ENCODE measurements at places on chromosomes 1 and 21. TPM values are rescaled to one million over a fixed set of nuclear protein-coding genes. Genes with fewer than 3 reads are reported as not detected.

Gene ANGPTL1
- total RNA-seq, result 206 TPM

Gene RYR2
- 29.8 TPM for total RNA-seq

DNA sequence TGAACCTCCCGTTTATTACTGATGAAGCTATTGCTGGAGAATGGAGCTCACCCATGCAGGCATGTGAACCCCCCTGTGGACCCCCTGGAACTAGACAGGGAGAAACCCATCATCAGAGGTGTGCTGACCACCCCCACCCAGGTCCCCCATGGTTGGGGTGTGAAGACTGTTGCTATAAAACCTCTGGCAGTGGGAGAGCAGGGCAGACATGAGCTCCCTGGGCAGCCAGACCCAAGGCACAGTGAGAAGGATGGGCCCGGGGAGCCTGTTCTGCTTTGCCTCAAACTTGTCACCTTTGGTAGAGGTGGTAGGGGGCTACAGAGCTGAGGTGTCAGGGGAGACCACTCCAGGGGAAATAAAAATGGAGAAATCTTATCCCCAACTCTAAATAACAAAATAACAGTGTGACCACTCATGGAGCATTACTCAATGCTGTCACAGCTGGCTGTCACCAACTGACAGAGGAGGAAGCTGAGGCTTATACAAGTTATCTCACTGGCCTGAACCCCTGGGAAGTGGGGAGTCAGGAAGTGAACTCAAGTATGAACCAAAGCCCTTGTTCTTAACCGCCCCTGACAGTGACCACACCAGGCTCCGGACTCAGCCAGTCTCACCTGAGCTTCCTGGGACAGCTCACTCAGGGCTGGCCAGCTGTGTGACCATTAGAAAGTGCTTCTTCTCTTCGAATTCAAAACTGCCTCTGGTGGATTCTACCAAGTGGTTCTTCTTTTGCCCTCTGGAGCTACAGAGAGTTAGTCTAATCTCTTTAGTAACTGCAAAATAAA, 698.8 kb downstream of the MATN1 start:
- no peak overlapping the region for H3K27ac ChIP-seq
- no peaks in the 10 kb centered on the region for H3K27me3 ChIP-seq
- DNase-seq, result no peak

DNA sequence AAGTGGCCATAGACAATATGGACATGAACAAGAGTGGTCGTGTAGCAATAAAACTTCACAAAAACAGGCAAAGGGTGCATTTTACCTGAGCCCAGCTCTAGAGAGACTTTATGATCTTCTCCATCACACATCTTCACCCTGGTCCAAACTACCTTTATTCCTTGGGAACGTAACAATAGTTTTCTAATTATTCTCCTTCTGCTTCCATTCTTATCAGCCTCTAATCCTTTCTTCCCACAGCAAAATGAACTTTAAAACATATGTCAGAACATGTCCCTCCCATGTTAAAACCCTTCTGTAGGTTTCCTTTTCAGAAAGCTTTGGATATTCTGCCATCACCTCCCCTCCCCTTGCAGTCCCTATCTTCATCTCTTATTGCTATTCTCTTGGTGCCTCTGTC, 395.2 kb upstream of the PLXNA2 start:
- no peak overlapping the region for H3K4me3 ChIP-seq
- H3K27me3 ChIP-seq, result no peaks in the 10 kb centered on the region
- DNase-seq, result peak; percentile 55
- no peaks in the 10 kb centered on the region for H3K4me1 ChIP-seq

GRCh38 chr1:10399444-10399941, 629 bp downstream of the PGD start:
- no peak for DNase-seq
- H3K4me1 ChIP-seq, result peaks cover 38% of the 10 kb centered on the region
- peak overlapping the region; percentile 84 for H3K27ac ChIP-seq

DNA sequence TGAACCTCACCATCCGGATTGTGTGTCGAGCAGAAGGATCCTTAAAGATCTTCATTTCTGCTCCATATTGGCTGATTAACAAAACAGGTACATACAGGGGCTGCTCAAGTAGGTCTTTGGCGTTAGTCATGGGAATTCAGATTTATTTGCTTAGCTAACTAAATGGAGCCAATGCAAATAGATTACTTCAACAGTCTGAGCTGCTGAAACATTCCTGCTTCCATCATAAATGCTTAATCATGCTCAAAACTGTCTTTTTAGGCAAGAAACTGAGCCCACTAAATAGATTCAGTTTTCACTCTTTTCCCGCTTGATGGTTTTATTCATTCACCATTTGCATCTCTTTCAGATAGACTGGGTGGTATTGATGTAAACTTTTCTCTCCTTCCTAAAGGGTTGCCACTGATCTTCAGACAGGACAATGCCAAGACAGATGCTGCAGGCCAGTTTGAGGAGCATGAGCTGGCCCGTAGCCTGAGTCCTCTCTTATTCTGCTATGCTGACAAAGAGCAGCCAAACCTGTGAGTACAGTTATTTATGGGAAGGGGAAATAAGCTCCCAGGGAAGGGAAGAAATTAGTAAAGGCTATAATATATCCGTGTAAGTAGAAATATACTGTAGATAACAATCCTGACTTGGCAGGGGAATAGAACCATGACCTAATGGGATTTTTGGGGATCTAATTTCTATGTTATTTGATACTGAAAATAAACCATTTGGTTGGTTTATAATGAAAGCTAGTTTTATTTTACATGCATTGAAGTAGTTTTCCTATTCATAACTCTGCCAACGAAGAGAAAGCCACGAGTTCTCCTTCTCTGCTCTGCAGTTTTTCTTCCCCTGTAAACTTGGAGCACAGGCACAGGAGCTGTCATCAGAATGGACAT, 126.4 kb downstream of the VPS13D start:
- H3K27ac ChIP-seq, result peak overlapping the region; percentile 45
- no peaks in the 10 kb centered on the region for H3K27me3 ChIP-seq
- no peak for DNase-seq
- H3K4me3 ChIP-seq, result no peak overlapping the region
- peaks cover 30% of the 10 kb centered on the region for H3K4me1 ChIP-seq

Gene NUP210L
- total RNA-seq, result not detected

DNA sequence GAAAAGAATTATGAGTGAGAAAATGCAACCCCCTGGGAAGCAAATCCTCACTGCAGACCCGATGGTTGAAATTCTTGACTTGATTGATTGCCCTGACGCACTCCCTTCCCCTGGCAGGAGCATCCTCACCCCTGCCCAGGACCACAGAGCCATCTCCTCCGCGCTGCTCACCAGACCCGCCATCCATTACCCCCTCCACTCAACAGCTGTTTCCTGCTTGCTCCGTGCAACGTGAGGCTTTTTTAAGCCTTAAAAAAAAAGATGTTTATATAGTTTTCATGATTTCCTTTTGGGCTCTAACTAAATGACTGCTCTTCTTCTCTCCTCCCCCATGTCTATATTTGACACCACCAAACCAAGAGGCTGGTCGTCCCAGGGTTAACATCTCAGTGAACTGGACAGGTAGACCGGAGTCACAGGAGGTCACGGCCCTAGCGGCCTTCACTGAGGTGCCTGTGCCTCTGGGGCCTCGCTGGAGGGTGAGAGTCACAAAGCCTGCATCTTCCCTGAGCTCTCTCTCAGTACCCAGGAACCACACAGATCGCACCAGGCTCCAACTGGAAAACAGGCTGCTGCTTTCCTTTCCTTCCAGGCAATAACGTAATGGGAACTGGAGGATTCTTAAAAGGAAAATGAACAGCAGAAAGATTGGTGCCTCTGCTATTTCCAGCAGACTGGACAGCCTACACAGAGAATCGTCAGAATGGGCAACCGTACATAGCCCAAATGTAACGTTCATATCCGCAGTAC, 49.8 kb downstream of the ZBTB18 start:
- H3K4me3 ChIP-seq, result no peak overlapping the region
- peaks cover 8% of the 10 kb centered on the region for H3K4me1 ChIP-seq
- no peak overlapping the region for H3K27ac ChIP-seq
- no peaks in the 10 kb centered on the region for H3K36me3 ChIP-seq

- no peaks in the 10 kb centered on the region for H3K27me3 ChIP-seq
- no peaks in the 10 kb centered on the region for H3K36me3 ChIP-seq
- H3K4me3 ChIP-seq, result no peak overlapping the region
- DNase-seq, result no peak
These were observed 3.6 kb downstream of the GPR157 start for GRCh38 chr1:9125325-9125724.

DNA sequence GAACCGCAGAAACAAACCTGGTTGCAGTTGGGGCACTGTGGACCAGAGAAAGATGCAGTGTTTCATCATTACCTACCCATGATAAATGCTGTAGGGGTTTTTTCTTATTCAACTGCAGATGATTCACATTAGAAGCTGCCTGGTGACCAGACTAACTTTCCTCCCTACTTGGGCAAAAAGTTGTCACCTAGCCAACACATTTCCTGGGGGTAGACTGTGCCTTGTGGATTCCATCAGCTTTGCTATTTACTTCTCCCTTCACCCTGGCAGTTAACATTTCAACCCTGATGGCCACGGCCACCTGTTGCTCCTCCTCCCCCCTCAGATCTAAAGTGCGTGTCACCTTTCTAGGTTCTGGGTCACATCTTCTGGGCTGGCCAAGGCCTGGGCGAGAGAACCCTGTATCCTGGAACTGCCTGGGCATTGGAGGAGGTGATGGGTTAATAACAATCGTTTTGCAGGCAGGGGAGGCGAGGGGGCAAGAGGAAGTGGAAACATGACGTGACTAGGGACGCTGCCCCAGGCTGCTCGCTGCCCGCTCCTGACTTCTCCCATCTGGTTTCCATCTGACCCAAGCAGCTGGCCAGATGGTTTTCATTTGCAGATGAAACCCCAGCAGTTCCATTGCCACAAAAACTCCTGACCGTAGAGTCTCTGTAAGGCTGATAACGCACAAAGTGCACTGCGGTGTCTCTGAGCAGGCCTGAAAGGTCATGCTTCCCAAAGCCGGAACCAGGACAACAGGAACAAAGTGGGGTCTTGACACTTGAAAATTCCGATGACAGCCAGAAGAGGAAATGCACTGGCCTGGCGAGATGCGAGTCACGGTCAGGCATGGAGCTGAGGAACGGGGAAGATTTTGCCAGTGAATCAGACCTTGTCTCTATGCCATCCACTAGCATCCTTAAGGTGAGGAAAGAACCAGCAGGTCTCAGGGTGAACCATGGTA, 36.6 kb downstream of the CAPZB start:
- H3K27ac ChIP-seq, result peak overlapping the region; percentile 97
- peaks cover 100% of the 10 kb centered on the region for H3K4me1 ChIP-seq
- no peaks in the 10 kb centered on the region for H3K36me3 ChIP-seq

Gene MAP3K21
- 0.45 TPM for total RNA-seq

- H3K27ac ChIP-seq, result no peak overlapping the region
- H3K27me3 ChIP-seq, result no peaks in the 10 kb centered on the region
- no peaks in the 10 kb centered on the region for H3K4me1 ChIP-seq
- DNase-seq, result no peak
These were observed 29.5 kb downstream of the TUT4 start for GRCh38 chr1:52523376-52523775.

DNA sequence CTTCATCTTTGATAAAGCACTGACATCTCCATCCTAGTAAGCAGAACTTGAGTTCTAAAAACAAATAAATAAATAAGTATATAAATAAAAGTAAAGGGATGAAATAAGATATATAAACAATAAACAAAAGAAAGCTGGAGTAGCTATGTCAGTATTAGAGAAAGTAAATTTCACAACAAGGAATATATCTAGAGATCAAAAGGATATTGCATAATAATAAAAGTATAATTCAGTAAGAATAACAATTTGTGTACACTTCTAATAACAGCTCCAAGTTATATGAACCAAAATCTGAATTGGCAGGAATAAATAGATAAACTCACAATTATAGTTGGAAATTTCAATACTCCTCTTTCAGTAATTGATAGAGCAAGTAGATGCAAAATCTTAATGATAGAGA, 9.8 kb upstream of the CENPF start:
- no peak overlapping the region for H3K27ac ChIP-seq
- no peak overlapping the region for H3K4me3 ChIP-seq
- no peaks in the 10 kb centered on the region for H3K27me3 ChIP-seq
- H3K36me3 ChIP-seq, result no peaks in the 10 kb centered on the region

DNA sequence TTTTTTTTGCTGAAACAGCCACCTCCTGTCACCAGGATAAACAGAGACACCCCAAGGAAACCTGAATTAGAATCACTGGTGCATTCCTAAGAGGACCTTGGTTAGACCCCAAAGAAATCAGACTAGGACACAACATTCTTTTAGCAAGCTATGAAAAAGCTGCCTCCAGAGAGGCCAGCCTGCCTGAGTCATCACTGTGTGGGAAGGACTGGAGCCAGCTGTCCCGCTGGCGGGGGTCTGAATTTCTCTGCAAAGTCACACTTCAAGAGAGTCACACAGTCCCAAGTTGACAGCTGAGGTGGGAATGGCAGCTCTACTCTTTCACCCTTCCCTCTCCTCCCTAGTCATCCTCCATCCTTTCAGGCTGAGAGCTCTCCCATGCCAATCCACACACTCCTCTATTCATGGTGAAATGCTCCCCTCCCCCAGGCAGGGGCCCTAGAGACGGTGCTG, 405.0 kb upstream of the POU3F1 start:
- peak; percentile 79 for DNase-seq
- H3K4me3 ChIP-seq, result no peak overlapping the region
- H3K27me3 ChIP-seq, result no peaks in the 10 kb centered on the region
- no peaks in the 10 kb centered on the region for H3K4me1 ChIP-seq
- H3K36me3 ChIP-seq, result no peaks in the 10 kb centered on the region
- no peak overlapping the region for H3K27ac ChIP-seq

GRCh38 chr1:183880531-183881243, 75.8 kb downstream of the RGL1 start:
- no peak overlapping the region for H3K4me3 ChIP-seq
- no peaks in the 10 kb centered on the region for H3K27me3 ChIP-seq
- H3K27ac ChIP-seq, result peak overlapping the region; percentile 5
- no peak for DNase-seq

- H3K36me3 ChIP-seq, result no peaks in the 10 kb centered on the region
- H3K4me3 ChIP-seq, result no peak overlapping the region
These were observed 17.5 kb downstream of the FBXO42 start for GRCh38 chr1:16334655-16335340.

DNA sequence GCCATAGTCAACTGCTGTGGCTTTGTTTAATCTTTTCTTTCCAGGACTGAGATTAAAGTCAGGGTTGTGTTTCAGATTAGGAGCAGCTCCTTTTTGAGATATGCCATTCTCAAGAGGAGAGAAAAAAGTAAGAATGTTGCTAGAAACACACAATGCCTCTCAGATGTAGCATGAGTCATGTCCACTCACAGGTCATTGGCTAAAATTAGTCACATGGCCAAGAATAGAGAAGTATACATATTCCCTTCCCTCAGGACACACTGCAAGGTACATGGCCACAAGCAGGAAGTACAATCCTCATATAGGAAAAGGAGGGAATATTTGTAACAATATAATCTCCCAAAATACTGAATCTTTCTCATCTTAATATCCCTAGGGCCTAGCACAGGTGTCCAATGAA, 141.9 kb upstream of the PTBP2 start:
- no peaks in the 10 kb centered on the region for H3K4me1 ChIP-seq
- no peak overlapping the region for H3K27ac ChIP-seq
- no peak overlapping the region for H3K4me3 ChIP-seq
- no peaks in the 10 kb centered on the region for H3K36me3 ChIP-seq
- H3K27me3 ChIP-seq, result no peaks in the 10 kb centered on the region
